ENCODE measurements at places on chromosomes 12 and 14. TPM values are rescaled to one million over a fixed set of nuclear protein-coding genes. Genes with fewer than 3 reads are reported as not detected.

Gene SLC4A8
- 9.1 TPM for total RNA-seq

Gene SSTR1
- total RNA-seq = not detected

Gene MIP
- total RNA-seq = not detected

Gene ARHGAP9
- 6.7 TPM for total RNA-seq

Gene ACRBP
- 2.2 TPM for total RNA-seq

Gene KRT6C
- total RNA-seq = not detected

Gene ABCC9
- total RNA-seq = not detected

Gene AQP6
- total RNA-seq = 0.79 TPM

DNA sequence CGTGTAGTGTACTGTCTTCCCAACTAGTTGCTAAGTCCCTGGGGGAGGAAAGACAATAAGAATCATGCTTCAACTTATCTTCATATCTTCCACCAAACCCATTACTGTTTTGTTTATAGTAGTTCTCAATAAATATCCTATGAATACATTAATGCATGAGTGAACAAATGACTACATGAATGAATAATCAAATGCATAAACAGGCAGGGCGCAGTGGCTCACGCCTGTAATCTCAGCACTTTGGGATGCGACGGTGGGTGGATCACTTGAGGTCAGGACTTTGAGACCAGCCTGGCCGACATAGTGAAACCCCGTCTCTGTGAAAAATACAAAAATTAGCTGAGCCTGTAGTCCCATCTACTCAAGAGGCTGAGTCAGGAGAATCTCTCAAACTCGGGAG lies 32.1 kb upstream of the NR2C1 start:
- no peak for DNase-seq

GRCh38 chr12:119229837-119230236 lies 51.1 kb downstream of the HSPB8 start:
- peak; percentile 45 for DNase-seq

DNA sequence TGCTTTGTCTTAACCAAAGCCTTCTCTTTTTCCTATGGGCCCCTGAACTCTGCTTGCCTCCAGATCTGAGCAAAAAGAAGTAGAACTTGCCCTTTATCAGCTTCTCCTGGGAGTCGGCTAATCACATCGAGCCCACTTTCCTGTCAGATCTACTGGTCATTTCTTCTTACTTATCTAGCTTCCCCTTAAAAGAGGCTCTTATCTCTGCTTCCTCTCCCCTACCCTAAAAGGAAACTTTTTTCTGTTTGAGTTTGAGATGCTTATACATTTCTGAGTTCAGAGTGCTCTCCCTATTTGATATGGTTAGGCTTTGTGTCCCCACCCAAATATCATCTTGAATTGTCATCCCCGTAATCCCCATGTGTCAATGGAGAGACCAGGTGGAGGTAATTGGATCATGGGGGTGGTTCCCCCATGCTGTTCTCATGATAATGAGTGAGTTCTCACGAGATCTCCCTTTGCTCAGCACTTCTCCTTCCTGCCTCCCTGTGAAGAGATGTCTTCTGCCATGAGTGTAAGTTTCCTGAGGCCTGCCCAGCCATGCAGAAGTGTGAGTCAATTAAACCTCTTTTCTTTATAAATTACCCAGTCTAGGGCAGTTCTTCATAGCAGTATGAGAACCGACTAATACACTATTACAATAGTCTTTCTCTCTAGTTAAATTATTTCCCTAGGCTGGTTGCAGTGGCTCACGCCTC lies 114.7 kb upstream of the AMN1 start:
- no peak for DNase-seq

- peak; percentile 84 for DNase-seq
These were observed 4.4 kb upstream of the C1RL start for GRCh38 chr12:7113389-7113871.

DNA sequence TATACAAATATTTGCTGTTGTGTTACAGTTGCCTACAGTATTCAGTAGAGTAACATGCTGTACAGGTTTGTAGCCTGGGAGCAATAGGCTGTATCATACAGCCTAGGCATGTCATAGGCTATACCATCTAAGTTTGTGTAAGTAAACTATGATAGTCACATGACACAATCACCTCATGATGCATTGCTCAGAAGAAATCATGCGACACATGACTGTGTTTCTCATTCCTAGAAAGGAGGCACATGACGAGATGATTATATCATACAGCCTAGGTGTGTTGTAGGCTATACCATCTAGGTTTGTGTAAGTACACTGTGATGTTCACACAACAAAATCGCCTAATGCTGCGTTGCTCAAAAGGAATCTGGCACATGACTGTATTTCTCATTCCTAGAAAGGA lies 31.9 kb downstream of the NOPCHAP1 start:
- no peak for DNase-seq

GRCh38 chr12:120367233-120367923 lies 1.6 kb downstream of the MSI1 start:
- no peak for DNase-seq

GRCh38 chr12:111068290-111068689 lies 147.9 kb upstream of the MYL2 start:
- no peak for DNase-seq

GRCh38 chr12:122412851-122413433 lies 9.5 kb downstream of the CLIP1 start:
- no peak for DNase-seq

DNA sequence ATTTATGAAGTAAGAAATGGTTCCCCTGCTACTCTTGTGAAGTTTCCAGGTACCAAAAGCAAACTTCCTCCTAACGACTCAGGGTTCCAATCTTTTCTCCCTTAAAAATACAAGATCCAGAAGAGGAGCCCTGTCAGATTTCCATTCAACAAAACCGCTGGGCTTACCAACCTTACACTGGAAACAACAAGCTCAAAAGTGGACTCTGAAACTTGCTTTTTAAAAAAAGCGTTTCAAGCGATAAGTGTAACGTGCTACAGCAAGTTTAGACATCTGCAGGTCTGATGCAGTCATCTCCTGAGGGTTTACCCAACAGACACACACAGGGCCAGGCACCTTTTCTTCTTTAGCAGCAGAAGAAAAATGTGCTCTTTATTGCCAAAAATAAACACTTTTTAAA lies 6.9 kb upstream of the CREBL2 start:
- DNase-seq = no peak

GRCh38 chr14:99389174-99389826 lies 91.4 kb downstream of the SETD3 start:
- peak; percentile 75 for DNase-seq

- DNase-seq = no peak
These were observed 7.8 kb downstream of the KMT5A start for GRCh38 chr12:123391546-123392343.

DNA sequence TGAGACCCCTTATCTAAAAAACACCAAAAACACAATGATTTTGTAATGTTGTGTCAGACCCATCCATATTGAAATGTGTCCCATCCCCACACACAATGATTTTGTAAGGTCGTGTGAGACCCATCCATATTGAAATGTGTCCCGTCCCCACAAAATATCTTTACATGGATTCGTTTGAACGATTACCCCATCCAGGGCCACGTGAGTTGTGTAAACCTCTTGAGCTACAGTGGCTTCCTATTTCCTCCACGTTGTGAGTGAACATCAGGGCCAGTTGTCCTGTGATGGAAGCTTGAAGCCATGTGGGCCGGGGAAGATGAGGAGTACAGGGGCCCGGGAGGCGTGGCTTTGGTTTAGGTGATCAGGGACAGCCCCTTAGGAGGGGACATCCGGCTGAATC lies 27.0 kb upstream of the ULK1 start:
- DNase-seq = no peak

DNA sequence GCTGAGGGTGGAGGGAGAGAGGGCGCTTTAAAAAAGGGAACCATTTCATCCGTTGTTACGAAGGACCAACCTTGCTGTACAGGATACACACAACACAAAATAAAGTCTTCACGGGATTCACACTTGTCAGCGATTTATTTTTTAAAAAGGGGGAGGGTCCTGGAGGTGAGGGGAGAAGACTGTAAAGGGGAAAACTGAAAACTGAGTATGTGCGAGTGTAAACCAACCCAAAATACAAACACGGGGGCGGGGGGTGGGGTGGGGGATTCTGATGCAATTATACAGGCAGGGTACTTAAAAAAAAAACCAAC lies 499 bp upstream of the PRKAG1 start:
- DNase-seq = no peak

- DNase-seq = no peak
These were observed 28.7 kb downstream of the HELB start for GRCh38 chr12:66331016-66331415.

- DNase-seq = no peak
These were observed 421.1 kb downstream of the VRK1 start for GRCh38 chr14:97218274-97218673.

DNA sequence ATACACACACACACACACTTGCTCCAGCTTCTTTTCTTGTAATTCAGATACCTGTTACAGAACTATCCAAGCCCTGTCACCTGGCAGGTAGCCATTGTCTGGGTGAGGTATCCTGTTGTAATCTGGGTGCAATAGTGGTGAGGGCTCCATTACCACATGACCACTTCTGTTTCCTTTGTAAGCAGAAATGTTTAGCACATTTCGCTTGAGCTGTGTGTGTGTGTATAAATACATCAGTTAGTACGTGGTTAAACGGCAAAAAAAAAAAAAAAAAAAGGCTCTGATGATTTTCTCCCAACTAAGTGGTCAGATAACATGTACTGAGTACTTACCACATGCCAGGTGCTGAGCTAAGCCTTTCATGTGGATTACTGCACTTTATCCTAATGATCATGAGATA lies 129.3 kb upstream of the SSTR1 start:
- DNase-seq = peak; percentile 44

DNA sequence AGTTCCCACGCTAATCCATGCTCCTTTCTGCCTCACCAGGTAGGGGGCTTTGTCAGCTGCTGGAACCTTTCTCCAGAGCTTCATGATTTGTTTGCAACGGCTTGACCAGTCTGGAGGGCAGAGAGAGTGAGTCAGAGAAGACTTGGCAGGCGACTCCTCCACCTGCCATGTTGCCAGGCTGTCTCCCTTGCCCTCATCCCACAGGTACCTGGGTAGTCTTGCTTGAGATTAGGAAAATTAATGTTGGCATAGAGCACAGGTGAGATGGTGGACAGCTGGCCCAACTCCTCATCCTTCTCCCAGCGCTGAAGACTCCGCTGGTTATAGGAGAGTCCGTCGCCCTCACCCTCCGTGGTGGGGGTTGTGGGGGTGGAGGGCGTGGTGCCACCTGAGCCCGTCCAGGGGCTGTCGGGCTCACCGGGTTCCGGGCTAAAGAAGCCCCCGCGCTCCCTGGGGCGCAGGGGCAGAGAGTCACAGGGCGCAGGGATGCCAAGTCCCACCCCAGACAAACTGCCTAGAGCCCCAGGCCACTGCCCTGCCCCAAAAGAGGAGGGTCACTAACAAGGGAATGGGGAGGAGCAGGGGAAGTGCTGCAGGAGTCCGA lies 18.6 kb downstream of the KMT2D start:
- no peak for DNase-seq

GRCh38 chr14:76917158-76917596 lies 91.0 kb downstream of the LRRC74A start:
- DNase-seq = peak; percentile 62

- no peak for DNase-seq
These were observed 221.0 kb downstream of the ASCL1 start for GRCh38 chr12:103178366-103179080.

DNA sequence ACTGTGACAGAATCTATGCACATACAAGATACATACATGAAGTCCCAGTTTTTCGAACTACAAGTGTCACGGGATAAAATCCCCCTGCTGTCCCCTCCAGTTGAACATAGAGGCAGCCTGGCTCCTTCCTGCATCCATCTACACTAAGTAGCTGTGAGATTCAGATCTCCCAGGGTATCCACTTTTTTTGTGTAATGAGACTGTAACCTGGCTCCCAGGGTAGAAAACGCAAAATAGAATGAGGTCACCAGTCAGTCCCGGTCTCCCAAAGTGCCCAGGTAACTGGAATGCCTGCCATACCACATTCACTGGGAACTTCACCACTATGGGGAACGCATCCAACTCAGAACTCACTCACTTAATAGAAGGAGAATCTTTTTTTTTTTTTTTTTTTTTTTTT lies 67.8 kb downstream of the TMCC3 start:
- no peak for DNase-seq
